ENCODE measurements at places on chromosomes 3 and 15.
A peak's percentile ranks its signal among the peaks of the same experiment; 100 is the strongest.

- no peak for DNase-seq
Measured at GRCh38 chr15:43948691-43949325, 122.0 kb downstream of the WDR76 start.

DNA sequence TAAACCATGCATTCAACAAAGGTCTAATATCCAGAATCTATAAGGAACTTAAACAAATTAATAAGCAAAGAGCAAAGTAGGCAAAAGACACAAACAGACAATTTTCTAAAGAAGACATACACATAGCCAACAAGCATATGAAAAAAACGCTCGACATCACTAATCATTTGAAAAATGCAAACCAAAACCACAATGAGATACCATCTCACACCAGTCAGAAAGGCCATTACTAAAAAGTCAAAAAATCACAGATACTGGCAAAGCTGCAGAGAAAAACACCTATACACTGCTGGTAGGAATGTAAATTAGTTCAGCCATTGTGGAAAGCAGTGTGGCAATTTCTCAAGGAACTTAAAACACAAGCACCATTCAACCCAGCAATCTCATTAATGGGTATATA is 53.8 kb downstream of the FSIP1 start:
- no peak for DNase-seq

DNA sequence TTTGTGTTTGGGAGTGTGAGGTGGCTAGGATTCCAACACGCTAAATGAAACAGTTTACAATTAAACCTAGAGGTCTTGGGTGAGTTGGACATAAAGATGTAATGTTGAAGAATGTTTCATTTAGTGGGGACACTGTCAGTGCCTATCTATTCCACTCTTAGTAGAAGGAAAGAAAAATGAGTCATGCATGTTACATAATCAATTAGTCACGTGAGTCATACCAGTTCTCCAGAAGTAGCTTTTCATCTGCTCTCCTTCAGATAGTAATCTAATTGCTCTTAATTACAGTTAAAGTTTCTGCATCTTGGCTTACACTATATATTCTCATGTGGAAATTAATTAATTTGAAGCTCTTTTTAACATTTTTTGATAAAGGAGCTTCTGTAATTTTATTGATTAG is 115.7 kb upstream of the P2RY1 start:
- DNase-seq, result peak; percentile 74

GRCh38 chr3:111714305-111714704 is 119.2 kb upstream of the ZBED2 start:
- peak; percentile 22 for DNase-seq

- DNase-seq, result no peak
Measured at GRCh38 chr15:89469426-89470096, 26.8 kb downstream of the RHCG start.
